ENCODE measurements at places on chromosomes 4 and X. TPM values are rescaled to one million over a fixed set of nuclear protein-coding genes. Genes with fewer than 3 reads are reported as not detected.

ADRA2C gene
- 3.2 TPM for total RNA-seq

LRIT3 gene
- 0.18 TPM for total RNA-seq

APLN gene
- total RNA-seq: 1.0 TPM

DNA sequence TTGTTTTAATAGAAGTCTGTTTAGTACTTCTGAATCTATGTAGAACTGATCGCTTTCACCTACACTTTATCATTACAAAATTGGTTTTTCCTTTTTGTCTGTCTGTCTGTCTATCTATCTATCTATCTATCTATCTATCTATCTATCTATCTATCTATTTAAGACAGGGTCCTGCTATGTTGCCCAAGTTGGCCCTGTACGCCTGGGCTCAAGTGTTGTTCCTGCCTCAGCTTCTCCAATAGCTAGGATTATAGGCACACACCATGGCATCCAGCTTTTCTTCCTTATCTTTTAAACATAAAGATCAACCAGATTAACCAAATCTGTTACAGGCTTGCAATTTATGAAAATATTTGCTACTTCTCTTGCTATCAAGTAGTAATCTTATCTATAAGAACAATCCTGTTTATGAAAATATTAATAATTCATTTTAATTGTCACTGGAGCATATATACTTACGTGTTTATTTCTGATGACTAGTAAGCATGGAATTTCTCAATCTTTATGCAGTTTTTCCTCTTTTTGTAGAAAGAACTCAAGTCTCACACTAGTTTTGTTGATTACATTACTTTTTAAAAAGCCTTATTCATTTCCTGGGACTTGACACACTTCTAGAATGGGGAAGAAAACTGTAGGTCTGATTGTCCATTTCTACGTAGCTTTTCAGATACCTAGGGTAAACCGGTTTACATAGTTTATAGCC is 24.5 kb downstream of the KIAA0232 start:
- no peak for DNase-seq
- H3K27me3 ChIP-seq: no peaks in the 10 kb centered on the region
- H3K36me3 ChIP-seq: no peaks in the 10 kb centered on the region
- peak overlapping the region; percentile 47 for H3K27ac ChIP-seq

DNA sequence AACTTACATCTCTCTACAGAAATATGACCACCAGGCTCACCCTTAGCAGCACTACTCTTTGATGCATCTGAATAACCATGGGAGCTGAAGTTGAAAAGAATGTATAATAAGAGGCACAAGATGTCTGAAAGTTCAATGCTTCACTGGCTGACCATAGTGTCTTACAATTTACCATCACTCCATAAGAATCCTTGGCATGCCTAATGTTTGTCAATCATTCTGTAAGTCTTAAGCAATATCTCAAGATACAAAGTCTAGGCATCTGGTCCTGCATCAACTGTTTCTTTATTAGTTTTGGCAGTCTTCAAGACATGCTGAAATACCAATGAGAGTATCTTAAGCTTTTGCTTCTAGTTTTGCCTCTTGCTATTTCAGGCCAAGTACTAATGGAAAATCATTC is 755.5 kb downstream of the STIM2 start:
- no peaks in the 10 kb centered on the region for H3K4me1 ChIP-seq
- no peak for DNase-seq
- H3K27ac ChIP-seq: no peak overlapping the region
- H3K4me3 ChIP-seq: no peak overlapping the region
- H3K27me3 ChIP-seq: no peaks in the 10 kb centered on the region

DNA sequence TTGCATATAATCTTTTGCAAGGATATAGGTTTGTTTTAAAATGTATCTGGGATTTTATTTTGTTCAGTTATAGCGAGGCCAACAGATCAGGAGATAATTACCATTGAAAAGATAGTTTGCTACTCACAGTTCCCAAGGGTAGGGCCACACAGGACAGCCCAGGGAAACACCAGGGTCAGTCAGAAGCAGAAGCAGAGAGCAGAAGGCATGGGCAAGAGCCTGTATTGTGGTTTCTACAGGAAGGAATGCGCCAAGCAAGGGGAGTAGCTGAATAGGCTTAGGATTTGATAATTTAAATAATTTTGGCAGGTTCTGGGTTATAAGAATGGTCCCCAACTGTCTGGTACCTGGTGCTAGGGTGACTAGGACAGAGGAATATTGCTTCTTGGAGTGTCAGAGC is 61.6 kb downstream of the SYNPO2 start:
- no peaks in the 10 kb centered on the region for H3K4me1 ChIP-seq
- H3K36me3 ChIP-seq: no peaks in the 10 kb centered on the region
- no peak overlapping the region for H3K27ac ChIP-seq
- no peak for DNase-seq
- H3K4me3 ChIP-seq: no peak overlapping the region
- H3K27me3 ChIP-seq: no peaks in the 10 kb centered on the region

DNA sequence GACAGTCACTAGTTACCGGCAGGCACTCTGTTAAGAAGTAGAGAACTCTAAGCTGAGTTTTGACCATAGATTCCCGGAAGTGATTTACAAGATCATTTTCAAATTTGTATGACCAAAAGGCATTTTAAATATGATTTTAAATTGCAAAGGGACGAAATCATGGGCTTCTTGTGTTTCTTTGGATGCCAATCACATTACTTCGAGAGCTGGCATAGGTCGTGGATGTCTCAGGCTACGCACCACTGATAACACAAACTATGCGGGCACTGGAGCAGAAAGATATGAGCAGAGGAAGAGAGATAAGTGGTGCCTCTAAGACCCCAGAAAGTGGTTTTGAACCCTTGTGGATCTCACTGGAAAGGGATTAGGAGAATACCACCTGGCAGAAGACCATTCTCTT is 294.2 kb upstream of the FTHL17 start:
- H3K27me3 ChIP-seq: no peaks in the 10 kb centered on the region
- no peak overlapping the region for H3K27ac ChIP-seq
- H3K4me3 ChIP-seq: no peak overlapping the region
- H3K4me1 ChIP-seq: no peaks in the 10 kb centered on the region

- peak overlapping the region; percentile 69 for H3K27ac ChIP-seq
- DNase-seq: no peak
- H3K27me3 ChIP-seq: no peaks in the 10 kb centered on the region
- H3K4me3 ChIP-seq: no peak overlapping the region
- no peaks in the 10 kb centered on the region for H3K4me1 ChIP-seq
- H3K36me3 ChIP-seq: no peaks in the 10 kb centered on the region
These were observed 434.3 kb downstream of the SPRY1 start for GRCh38 chr4:123830930-123831329.

GRCh38 chr4:140163029-140163810 is 9.2 kb upstream of the MAML3 start:
- H3K4me3 ChIP-seq: no peak overlapping the region
- no peaks in the 10 kb centered on the region for H3K27me3 ChIP-seq
- H3K36me3 ChIP-seq: no peaks in the 10 kb centered on the region
- no peak overlapping the region for H3K27ac ChIP-seq

DNA sequence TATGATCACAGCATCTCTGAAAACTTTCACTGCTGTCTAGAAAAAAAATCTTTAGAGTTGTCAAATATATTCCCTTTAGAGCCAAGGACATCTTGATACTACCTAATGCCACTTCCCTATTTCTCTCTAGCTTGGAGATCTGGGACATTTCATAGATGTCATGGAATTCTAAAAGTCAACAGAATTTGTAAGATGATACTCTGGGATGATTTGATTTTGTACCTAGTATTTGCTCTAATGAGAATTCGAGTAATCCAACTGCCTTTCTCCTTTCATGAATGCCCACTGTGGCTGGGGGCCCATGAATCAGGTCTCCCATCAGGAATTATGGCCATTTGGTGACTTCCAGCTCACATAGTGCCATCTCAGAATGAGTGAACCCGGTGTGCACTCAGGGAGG is 73.2 kb downstream of the NHS start:
- H3K4me3 ChIP-seq: no peak overlapping the region
- no peaks in the 10 kb centered on the region for H3K36me3 ChIP-seq
- H3K27me3 ChIP-seq: no peaks in the 10 kb centered on the region
- no peak for DNase-seq
- H3K27ac ChIP-seq: no peak overlapping the region
